ENCODE measurements at places on chromosomes 5 and 9. TPM values are rescaled to one million over a fixed set of nuclear protein-coding genes. Genes with fewer than 3 reads are reported as not detected.

The ITK gene
- total RNA-seq = not detected

The TMED7 gene
- total RNA-seq = 381 TPM

The CMBL gene
- 19.8 TPM for total RNA-seq

The OR1J2 gene
- total RNA-seq = 0.50 TPM

The ANKRD34B gene
- total RNA-seq = not detected

The PIP5KL1 gene
- total RNA-seq = 1.4 TPM

The PHYHD1 gene
- total RNA-seq = 9.3 TPM

The FLT4 gene
- total RNA-seq = 0.33 TPM

The DIMT1 gene
- 23.5 TPM for total RNA-seq

The LURAP1L gene
- 25.4 TPM for total RNA-seq

The NME5 gene
- 2.7 TPM for total RNA-seq

The OR1J4 gene
- total RNA-seq = 0.13 TPM

The BTNL3 gene
- not detected for total RNA-seq

Data from smooth muscle cell of the pulmonary artery (primary cell).